ENCODE measurements at places on chromosomes 11 and 22.

DNA sequence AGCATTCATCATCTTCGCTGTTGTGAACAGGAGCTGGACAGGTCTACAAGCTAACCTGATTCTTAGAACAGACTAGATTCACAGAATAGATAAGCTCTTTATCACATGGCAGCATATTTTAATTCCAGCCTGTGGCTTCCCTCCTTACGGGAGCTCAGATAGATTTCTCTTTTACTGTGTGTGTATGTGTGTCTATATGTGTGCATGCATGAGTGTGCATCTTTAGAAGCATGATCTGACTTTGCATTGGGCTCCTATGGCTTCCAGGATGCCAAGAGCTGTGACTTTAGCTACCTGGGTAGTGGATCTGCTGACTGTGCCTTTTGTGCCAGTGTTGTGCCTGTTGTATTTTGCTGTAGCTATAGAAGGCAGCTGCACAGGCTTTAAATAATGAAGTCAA is 44.3 kb downstream of the ZNRF3 start:
- DNase-seq, result no peak

GRCh38 chr11:45704635-45705034 is 39.2 kb upstream of the CHST1 start:
- DNase-seq, result no peak

DNA sequence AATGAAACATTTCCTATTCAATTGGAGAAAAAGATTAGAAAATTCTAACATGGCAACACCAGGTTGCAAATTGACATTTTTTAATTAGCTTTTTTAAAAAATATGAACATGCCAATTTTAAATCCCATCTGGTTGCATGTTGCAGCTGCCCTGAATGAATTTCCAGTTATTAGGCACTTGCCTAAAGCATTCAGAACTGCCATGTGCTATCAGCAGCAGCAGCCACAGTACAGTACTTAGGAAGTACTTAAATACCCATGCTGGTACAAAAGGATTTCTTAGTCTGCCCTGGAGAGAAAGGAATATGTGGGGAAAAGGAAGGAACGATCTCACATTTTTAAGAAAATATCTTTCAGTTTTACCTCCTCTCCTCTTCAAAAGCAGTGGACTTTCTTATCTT is 46.2 kb downstream of the FAM168A start:
- DNase-seq, result no peak

DNA sequence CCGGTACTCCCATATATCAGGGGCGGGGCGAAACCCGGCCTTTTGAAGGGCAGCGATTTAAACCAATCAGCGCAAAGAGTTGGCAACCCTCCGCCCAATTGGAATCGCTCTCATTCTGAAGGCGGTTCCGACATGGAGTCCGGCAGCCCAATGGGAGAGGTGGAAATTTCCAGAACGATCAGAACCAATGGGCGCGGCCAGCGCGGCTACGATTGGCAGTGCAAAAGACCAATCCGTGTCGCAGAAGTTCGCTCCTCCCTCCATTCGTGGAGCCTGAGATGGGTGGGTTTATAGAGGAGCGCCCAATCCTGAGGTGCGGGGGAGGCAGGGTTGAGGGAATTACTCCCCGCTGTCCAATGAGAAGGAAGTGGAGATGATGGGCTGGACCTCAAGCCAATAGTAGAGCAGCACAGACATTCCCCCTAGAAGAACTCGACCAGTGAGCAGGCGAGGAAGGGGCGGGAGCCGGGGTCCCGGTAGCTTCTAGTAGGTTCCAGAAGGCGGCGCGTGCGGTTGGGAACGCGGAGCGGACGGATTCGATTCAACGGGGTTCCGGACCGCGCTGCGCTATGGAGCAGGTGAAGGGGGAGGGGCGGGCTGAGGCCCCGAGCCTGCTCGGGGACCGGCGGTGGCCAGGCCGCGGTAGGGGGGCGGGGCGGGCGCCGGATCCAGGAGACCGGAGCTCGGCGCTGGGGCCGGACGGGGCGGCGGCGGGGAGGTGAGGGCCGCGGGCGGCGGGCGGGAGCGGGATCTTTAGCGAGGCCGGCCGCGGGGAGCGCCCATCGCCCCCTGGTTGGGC is at the start of gene STIP1:
STIP1 (plus strand) TSS at position 479 of the 799 bp plus-strand sequence; CDS start at position 570, 91 bp downstream.
- DNase-seq, result peak; percentile 95

GRCh38 chr22:36252754-36253522 is at the start of gene APOL1:
APOL1 (plus strand) TSS chr22:36253133; CDS start chr22:36254956, 1,823 bp downstream.
- DNase-seq, result no peak

- DNase-seq, result no peak
Observed at GRCh38 chr11:46673713-46674462, 26.5 kb downstream of the ARHGAP1 start.

- DNase-seq, result no peak
Observed at GRCh38 chr11:77175869-77176539, 48.0 kb downstream of the MYO7A start.

- DNase-seq, result no peak
Observed at GRCh38 chr11:10663990-10664389, 29.6 kb downstream of the IRAG1 start.

DNA sequence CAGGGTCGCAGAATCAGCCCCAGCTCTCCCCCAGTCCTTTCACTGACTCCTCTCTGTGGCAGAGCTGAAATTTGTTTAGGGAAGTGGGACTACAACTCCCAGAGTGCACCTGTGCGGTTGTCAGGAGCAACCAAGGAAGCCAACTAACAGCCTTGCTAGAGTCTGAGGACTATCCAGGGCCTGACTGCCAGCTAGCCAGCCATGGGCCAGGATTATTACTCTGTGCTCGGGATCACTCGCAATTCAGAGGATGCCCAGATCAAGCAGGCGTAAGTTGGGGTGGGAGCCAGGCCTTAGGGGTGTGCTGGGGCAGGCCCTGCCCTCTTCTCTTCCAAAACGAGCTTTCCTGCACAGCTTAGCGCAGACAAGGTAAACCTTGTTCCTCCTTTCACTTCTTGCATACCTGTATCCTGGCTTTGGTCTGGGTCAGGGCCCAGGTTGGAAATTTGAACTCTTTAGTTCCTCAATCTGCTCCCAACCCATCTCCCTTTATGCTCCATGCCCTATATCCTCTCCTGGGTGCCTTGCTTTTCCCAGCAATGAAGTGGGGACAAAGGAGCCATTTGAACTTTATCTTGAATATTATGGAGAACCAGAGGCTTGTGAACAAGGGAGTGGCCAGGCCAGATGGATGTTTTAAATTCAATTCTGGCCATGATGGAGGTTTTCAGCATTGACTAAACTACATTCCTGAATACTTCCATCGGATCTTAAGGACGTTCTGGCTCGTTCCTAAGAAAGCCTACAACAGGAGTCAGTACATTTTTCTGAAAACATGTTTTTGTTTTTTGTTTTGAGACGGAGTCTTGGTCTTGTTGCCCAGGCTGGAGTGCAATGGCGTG is at the start of gene DNAJB13:
DNAJB13 (plus strand) TSS at position 158 of the 842 bp plus-strand sequence; CDS start at position 202, 44 bp downstream.
- DNase-seq, result no peak

DNA sequence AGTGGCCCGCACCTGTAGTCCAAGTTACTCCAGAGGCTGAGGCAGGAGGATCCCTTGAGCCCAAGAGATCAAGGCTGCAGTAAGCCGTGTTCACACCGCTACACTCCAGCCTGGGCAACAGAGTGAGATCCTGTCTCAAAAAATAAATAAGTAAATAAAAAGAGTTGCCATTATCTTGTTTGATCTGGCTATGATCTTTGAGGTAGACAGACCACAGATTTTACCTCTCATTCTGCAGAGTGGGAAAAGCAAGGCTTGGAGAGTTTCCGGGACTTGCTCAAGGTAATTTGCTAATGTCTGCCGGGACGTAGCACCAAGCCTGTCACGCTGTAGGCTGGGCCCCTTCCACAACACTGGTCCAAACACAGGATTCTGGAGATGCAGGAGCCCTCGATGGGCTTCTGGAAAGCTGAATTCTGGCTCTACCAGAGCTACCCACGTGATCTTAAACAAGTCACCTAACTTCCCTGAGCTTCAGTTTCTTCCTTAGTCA is 6.8 kb downstream of the GRAP2 start:
- DNase-seq, result no peak

GRCh38 chr22:22449819-22450218 is 58.7 kb downstream of the ZNF280B start:
- DNase-seq, result no peak

DNA sequence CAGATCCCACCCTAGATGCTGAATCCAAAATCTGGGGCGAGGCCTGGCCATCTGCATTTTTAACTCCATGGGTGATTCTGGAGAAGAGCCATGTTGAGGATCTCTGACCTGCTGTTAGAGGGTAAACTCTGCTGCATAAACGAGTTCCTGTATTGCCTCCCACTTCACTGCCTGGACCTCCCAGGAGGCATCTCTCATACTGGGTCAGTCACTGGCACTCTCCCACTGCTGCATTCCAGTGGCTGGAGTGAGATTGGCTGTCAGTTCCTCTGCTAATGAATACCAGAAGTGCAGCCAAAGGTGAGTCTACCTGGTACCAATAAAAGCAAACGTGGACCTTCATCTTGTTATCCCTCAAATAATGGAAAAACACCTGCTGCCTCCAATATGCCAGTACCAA is 10.3 kb downstream of the POLDIP3 start:
- DNase-seq, result no peak

GRCh38 chr11:130859886-130860285 is 56.4 kb downstream of the SNX19 start:
- no peak for DNase-seq

GRCh38 chr11:111231836-111232235 is 13.7 kb upstream of the POU2AF2 start:
- no peak for DNase-seq

- DNase-seq, result no peak
Observed at GRCh38 chr11:81253244-81253643, 1480.4 kb downstream of the FAM181B start.

DNA sequence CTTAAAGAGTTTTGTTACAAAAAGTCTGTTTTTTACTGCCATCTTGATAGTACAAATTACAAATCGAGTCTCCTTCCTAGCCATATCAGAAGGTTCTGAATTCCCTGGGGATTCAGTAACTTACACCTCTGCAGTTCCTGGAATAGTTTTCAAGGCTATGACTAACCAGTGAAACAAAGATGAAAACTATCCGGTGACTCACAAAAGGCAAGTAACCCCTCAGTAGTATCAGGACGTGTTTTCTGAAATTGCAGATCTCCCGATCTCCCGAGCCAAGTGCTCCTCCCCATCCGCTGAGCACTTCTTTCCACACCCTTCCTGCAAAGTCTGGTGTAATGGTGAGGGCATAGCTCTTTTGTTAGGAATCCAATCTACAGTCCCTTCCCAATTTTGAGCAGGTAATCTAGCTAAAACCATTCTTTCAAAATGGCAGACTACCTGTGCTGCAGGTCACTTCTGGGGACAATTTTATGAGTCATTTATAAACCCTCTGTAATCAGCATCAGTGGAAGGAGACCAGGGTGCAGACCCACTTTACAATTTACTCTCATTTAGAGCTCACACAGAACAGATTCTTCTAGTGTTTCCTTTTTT is 7.7 kb downstream of the E2F8 start:
- no peak for DNase-seq

GRCh38 chr22:43483266-43483665 is 71.5 kb downstream of the MPPED1 start:
- no peak for DNase-seq

DNA sequence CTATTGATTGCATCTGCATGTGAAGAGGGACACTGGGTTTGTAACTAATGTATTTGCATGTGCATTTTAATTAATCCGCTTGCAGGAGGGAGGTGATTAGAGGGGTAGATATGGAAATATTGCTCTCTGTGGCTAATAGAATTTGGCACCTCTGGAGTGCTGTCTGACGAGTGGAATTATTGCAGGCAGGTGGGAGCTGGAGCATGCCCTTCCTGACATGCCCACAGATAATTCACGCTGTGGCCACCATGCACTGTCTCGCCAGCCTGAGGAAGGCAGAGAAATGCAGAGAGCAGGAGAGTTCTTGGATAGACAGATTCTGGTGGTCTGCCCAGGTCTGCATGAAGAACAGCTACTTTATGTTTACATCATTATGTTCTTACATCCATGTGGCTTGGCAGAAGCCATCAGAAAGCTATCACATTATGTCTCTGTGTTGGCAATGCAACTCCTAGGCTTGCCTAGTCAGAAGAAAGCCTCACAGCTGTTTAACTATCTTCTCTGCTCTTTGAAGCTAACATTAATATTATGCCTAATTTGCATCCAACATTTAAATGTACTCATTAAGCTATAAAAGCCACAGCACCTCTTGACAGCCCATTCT is 89.4 kb upstream of the DRD2 start:
- DNase-seq, result no peak

DNA sequence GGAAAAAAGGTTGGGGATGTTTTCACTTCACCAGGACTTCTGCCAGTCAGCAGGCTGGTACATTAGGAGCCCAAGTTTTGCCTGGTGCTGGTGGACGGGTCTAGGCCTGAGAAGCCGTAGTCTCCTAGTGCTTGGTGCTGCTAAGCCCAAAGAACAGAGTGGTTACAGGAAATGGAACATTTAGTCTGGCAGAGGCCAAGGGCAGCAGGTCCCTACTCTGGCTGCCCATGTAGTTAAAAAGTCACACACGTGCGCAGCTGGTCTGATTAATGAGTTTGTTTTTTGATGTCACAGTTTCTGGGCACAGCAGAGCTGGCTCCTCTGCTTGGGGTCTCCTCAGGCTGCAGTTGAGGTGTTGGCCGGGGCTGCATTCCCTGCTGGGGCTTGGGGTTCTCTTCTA is 20.6 kb downstream of the BCR start:
- DNase-seq, result no peak

DNA sequence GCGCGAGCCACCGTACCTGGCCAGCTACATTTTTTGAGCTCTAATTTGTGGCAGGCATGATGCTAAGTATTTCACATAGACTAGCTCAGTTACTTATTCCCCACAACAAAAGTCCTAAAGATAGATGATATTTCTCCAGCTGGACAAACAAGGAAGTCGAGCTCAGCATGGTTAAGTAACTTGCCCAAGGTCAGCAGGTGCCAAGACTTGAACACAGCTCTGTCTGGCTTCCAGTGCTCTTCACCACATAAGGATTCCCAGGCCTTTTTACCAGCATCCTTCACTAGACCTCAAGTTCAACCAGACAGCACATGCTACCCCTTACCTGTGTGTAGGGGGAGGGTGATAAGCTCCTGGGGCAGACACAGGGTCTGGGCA is 177.3 kb upstream of the NCAM1 start:
- no peak for DNase-seq

- DNase-seq, result no peak
Observed at GRCh38 chr22:50339945-50340879, 2.9 kb upstream of the PPP6R2 start.

DNA sequence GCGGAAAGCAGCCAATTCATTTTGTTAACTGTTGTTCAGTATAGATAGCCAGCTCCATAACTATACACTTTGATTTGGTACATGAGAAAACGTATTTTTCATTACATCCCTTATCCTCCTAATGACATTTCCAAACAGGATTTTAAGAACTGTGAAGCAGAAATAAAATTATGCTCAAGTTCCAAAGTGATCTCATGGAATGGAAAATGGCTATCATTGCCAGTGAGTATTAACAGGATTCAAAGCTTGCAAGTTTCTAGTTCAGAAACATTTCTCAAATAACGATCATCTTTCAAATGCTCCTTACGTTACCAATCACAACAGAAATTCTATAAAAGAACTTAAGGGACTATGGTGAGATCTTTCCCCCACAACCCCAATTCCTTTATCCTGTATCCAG is 53.7 kb downstream of the CADM1 start:
- no peak for DNase-seq

DNA sequence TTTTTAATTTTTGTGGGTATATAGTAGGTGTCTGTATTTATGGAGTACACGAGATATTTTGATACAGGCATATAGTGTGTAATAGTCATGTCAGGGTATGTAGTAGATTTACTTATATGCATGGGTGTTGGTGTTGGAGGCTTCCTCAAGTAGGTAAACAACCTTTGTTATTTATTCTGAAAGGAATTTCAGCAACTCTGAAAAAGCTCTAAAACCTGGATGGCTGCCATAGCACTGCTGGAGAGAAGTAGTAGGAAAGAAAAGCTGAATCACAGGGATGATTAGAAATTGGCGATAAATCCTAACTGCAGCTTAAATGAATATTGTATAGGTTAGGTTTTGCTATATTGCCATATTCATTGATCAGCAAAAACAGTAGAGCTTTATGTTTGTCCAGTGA is 44.4 kb upstream of the ST14 start:
- DNase-seq, result no peak

Data from T-helper 17 cell (primary cell).